ENCODE measurements at places on chromosomes 2 and 18. TPM values are rescaled to one million over a fixed set of nuclear protein-coding genes. Genes with fewer than 3 reads are reported as not detected.

The SKOR2 gene
- not detected for total RNA-seq

The FEV gene
- total RNA-seq: 0.07 TPM

The CD8B gene
- not detected for total RNA-seq

The NOL4 gene
- total RNA-seq: not detected

GRCh38 chr18:48743886-48744285 lies 205.1 kb downstream of the CTIF start:
- no peaks in the 10 kb centered on the region for H3K36me3 ChIP-seq
- DNase-seq: no peak
- H3K27me3 ChIP-seq: no peaks in the 10 kb centered on the region
- no peaks in the 10 kb centered on the region for H3K4me1 ChIP-seq
- no peak overlapping the region for H3K27ac ChIP-seq

DNA sequence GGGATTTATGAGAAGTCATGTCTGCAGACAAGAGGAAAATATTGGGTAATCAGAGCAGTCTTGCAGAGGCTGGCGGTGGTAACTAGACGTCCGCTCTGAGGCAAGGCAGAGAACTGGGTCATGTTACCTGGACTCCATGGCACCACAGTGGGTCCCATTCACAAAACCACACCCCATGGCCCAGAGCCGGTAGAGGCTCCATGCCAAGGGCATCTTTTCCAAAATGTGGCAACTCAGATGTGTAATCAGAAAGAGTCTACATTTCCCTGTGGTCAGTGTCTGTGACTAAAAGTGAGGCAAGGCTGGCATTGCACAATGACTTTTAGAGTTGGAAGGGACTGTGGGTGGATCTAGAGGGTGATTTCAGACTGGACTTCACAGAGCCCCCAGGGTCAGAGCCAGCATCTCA lies 113.1 kb downstream of the MREG start:
- H3K36me3 ChIP-seq: no peaks in the 10 kb centered on the region
- no peak overlapping the region for H3K4me3 ChIP-seq
- peak; percentile 86 for DNase-seq
- H3K4me1 ChIP-seq: peaks cover 24% of the 10 kb centered on the region
- peak overlapping the region; percentile 26 for H3K27ac ChIP-seq

DNA sequence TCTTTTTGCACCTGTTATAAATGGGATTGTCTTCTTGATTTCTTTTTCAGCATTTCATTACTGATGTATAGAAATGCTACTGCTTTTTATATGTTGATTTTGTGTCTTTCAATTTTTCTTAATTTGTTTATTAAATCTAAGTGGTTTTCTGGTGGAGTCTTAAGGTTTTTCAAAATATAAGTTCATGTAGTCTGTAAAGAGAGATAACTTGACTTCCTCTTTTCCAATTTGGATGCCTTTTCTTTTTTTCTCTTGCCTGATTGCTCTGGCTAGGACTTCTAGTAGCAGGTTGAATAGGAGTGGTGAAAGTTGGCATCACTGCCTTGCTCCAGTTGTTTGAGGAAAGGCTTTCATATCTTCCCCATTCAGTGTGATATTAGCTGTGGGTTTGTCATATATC lies 28.6 kb upstream of the GALNT5 start:
- H3K27me3 ChIP-seq: no peaks in the 10 kb centered on the region
- DNase-seq: no peak
- no peaks in the 10 kb centered on the region for H3K36me3 ChIP-seq
- H3K4me1 ChIP-seq: 0 out of 2 replicates have a peak, but pooled peaks cover 7% of the 10 kb centered on the region
- H3K4me3 ChIP-seq: no peak overlapping the region

- peak; percentile 99 for DNase-seq
- H3K27ac ChIP-seq: no peak overlapping the region
- H3K4me1 ChIP-seq: peaks cover 28% of the 10 kb centered on the region
- no peak overlapping the region for H3K4me3 ChIP-seq
- H3K27me3 ChIP-seq: no peaks in the 10 kb centered on the region
These were observed 13.1 kb downstream of the GNLY start for GRCh38 chr2:85707304-85707703.

- H3K4me1 ChIP-seq: peaks cover 67% of the 10 kb centered on the region
- H3K27me3 ChIP-seq: no peaks in the 10 kb centered on the region
- no peaks in the 10 kb centered on the region for H3K36me3 ChIP-seq
- no peak for DNase-seq
These were observed 179.2 kb downstream of the ACKR3 start for GRCh38 chr2:236748801-236749200.

GRCh38 chr2:154375579-154375931 lies 322.9 kb upstream of the KCNJ3 start:
- no peaks in the 10 kb centered on the region for H3K4me1 ChIP-seq
- H3K27ac ChIP-seq: no peak overlapping the region
- H3K4me3 ChIP-seq: peak overlapping the region; percentile 49
- 0 out of 2 replicates have a peak, but pooled peaks cover 4% of the 10 kb centered on the region for H3K27me3 ChIP-seq
- DNase-seq: peak; percentile 64

DNA sequence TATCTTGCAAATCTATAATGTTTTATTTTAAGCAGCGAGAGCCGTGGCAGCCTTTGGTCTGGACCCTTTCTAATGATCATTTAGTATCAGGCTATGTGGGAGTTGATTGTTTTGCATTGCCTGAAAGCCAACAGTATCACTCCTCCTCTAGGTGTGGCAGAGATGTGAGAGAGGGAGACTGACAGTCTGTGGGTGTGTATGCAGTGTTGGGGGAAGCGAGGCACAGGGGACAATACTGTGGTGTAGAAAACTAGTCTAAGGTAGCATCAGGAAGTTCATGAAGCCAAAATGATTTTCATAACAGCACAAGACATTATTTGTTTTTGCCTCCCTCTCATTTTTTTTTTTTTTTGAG lies 13.4 kb upstream of the IL37 start:
- H3K4me1 ChIP-seq: no peaks in the 10 kb centered on the region
- no peak overlapping the region for H3K4me3 ChIP-seq
- DNase-seq: no peak
- no peak overlapping the region for H3K27ac ChIP-seq
- no peaks in the 10 kb centered on the region for H3K27me3 ChIP-seq
- no peaks in the 10 kb centered on the region for H3K36me3 ChIP-seq

GRCh38 chr2:129661935-129662334 lies 317.5 kb upstream of the RAB6C start:
- no peak overlapping the region for H3K4me3 ChIP-seq
- H3K4me1 ChIP-seq: no peaks in the 10 kb centered on the region
- H3K27me3 ChIP-seq: no peaks in the 10 kb centered on the region
- no peak for DNase-seq

- peaks cover 9% of the 10 kb centered on the region for H3K4me1 ChIP-seq
- no peaks in the 10 kb centered on the region for H3K27me3 ChIP-seq
- no peak overlapping the region for H3K27ac ChIP-seq
- no peak for DNase-seq
- H3K36me3 ChIP-seq: no peaks in the 10 kb centered on the region
- no peak overlapping the region for H3K4me3 ChIP-seq
These were observed 106.2 kb downstream of the MREG start for GRCh38 chr2:215907147-215907546.

GRCh38 chr2:170464268-170464667 lies 250.9 kb upstream of the SP5 start:
- DNase-seq: no peak
- H3K27me3 ChIP-seq: no peaks in the 10 kb centered on the region
- no peak overlapping the region for H3K27ac ChIP-seq
- H3K36me3 ChIP-seq: no peaks in the 10 kb centered on the region
- H3K4me1 ChIP-seq: peaks cover 5% of the 10 kb centered on the region
- H3K4me3 ChIP-seq: no peak overlapping the region

- no peaks in the 10 kb centered on the region for H3K27me3 ChIP-seq
- H3K27ac ChIP-seq: no peak overlapping the region
- H3K4me1 ChIP-seq: no peaks in the 10 kb centered on the region
- no peaks in the 10 kb centered on the region for H3K36me3 ChIP-seq
- H3K4me3 ChIP-seq: no peak overlapping the region
These were observed 100.7 kb downstream of the ANKRD44 start for GRCh38 chr2:197209742-197210408.

DNA sequence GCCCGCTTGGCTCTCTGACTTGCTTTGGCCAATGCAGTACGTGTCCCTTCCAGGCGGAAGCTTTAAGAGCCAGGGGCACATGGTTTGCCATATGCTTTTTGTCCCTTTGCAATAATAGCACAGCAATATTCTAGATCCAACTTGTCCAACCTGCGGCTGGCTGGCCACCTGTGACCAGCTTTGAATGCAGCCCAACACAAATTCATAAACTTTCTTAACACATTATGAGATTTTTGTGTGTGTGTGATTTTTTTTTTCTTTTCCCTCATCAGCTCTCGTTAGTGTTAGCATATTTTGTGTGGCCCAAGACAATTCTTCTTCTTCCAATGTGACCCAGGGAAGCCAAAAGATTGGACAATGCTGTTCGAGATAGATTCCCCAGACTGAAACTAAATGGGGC lies 119.3 kb upstream of the SIX3 start:
- H3K36me3 ChIP-seq: no peaks in the 10 kb centered on the region
- H3K27me3 ChIP-seq: peaks cover 31% of the 10 kb centered on the region
- DNase-seq: no peak
- no peaks in the 10 kb centered on the region for H3K4me1 ChIP-seq
- H3K4me3 ChIP-seq: no peak overlapping the region

DNA sequence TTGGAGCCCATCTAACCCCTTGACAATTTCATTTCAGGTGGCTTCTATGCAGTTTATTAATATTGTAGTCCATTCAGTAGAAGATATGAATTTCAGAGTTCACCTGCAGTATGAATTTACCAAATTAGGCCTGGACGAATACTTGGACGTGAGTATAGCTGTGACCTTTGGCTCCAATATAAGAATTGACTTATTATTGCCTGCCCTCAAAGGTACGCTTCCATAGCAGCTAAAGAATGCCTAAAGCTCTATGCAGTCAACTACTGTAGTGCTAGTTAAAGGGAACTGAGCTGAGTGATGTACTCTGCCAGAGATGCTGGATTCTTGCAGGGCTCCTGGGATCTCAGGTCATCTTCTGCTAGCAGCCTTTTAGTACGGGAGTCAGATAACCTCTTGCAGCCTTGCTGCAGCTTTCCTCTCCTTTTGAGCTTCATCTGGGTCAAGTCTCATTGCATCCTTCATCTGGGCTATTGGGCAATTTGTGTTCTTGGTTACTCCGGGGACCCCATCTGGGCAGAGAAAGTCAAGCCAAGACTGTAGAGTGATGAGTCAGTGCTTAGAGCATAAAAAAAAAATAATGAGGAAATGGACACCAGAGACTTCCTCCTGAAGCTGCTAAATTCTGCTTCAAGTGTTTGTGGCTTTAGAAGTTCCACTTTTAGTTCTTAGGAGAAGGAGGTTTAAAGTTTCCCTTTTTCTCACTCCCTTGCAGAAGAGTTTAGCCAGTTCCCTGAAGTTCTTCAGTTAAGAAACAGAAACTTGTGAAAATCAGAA lies 105.6 kb downstream of the PRPF40A start:
- H3K36me3 ChIP-seq: no peaks in the 10 kb centered on the region
- H3K27me3 ChIP-seq: no peaks in the 10 kb centered on the region
- H3K4me3 ChIP-seq: no peak overlapping the region

- no peaks in the 10 kb centered on the region for H3K36me3 ChIP-seq
- peaks cover 5% of the 10 kb centered on the region for H3K4me1 ChIP-seq
These were observed 1.8 kb downstream of the SLC4A3 start for GRCh38 chr2:219628986-219629901.

GRCh38 chr2:240223631-240224030 lies 83.2 kb upstream of the OTOS start:
- no peak overlapping the region for H3K4me3 ChIP-seq
- DNase-seq: no peak
- H3K27ac ChIP-seq: no peak overlapping the region
- peaks cover 32% of the 10 kb centered on the region for H3K27me3 ChIP-seq
- H3K36me3 ChIP-seq: no peaks in the 10 kb centered on the region

GRCh38 chr2:137937246-137937645 lies 27.0 kb upstream of the HNMT start:
- H3K4me3 ChIP-seq: no peak overlapping the region
- no peak overlapping the region for H3K27ac ChIP-seq
- no peaks in the 10 kb centered on the region for H3K36me3 ChIP-seq
- no peaks in the 10 kb centered on the region for H3K27me3 ChIP-seq
- no peaks in the 10 kb centered on the region for H3K4me1 ChIP-seq
- peak; percentile 55 for DNase-seq

DNA sequence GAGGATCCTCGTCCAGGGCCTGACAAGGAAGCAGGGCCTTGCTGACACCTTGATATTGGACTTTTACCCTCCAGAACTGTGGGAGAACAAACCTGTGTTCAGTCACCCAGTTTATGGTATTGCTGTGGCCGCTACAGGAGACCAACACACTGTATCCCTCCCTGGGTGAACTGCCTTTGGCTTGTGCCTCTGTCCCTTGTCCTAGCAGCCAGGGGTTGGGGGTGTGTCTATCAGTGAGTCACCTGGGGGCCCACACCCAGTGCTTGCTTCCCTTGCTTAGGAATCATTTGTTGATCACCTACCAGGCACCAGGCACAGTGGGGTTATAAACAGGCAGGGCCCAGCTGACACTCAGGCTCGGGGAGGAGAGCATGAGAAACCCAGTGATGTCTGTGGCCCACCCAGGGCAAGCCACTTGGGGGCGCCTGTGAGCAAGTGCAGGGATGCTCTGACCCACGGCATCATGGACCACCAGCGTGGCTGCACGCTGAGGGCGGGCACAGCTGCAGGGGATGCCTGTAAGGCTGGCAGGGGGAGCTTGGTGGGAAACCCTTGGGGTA lies 17.1 kb downstream of the TMEM185B start:
- H3K27ac ChIP-seq: no peak overlapping the region
- no peak overlapping the region for H3K4me3 ChIP-seq
- H3K27me3 ChIP-seq: no peaks in the 10 kb centered on the region
- H3K36me3 ChIP-seq: no peaks in the 10 kb centered on the region

GRCh38 chr18:59846814-59847490 lies 52.8 kb upstream of the PMAIP1 start:
- H3K27me3 ChIP-seq: no peaks in the 10 kb centered on the region
- peak; percentile 61 for DNase-seq
- no peak overlapping the region for H3K27ac ChIP-seq
- H3K4me3 ChIP-seq: no peak overlapping the region
- H3K36me3 ChIP-seq: no peaks in the 10 kb centered on the region

- no peak overlapping the region for H3K27ac ChIP-seq
- H3K36me3 ChIP-seq: no peaks in the 10 kb centered on the region
- no peak for DNase-seq
- no peaks in the 10 kb centered on the region for H3K4me1 ChIP-seq
- H3K4me3 ChIP-seq: no peak overlapping the region
These were observed 502.8 kb upstream of the LRRTM4 start for GRCh38 chr2:78024996-78025395.

GRCh38 chr2:6973895-6974545 lies 56.8 kb downstream of the RNF144A start:
- no peaks in the 10 kb centered on the region for H3K27me3 ChIP-seq
- H3K36me3 ChIP-seq: no peaks in the 10 kb centered on the region
- H3K4me3 ChIP-seq: no peak overlapping the region

DNA sequence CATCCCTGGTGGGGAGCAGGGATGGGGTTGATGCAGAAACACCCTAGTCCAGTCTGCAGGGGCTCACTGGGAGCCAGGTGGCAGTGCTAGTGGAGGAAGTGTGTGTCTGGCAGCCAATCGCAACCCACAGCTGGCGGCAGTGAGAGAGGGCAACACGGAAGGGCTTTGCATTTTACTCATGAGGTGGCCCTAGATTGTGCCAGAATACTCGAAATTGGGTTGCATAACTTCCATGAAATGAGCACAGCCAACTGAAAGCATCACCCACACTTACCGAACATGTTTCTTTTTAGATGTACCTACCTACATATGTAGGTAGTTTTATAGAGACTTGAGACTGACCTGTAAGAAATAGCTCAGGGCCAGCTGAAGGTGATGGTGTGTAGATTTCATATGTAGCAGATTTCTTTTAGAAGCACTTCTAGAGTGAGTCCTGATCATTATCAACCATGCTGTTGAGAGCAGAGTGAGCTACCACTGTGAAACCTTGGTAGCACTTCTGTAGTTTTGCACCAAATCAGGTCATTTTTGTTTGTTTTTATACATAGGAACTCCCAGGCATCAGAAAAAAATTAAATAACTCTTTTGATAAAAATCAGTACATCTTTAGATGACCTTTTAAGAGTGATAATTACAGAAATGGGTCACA lies 13.0 kb downstream of the IL18R1 start:
- H3K27ac ChIP-seq: no peak overlapping the region
- H3K4me1 ChIP-seq: no peaks in the 10 kb centered on the region
- no peak overlapping the region for H3K4me3 ChIP-seq
- DNase-seq: no peak
- H3K36me3 ChIP-seq: peaks cover 21% of the 10 kb centered on the region
